ENCODE measurements at places on chromosomes 2 and 18. TPM values are rescaled to one million over a fixed set of nuclear protein-coding genes. Genes with fewer than 3 reads are reported as not detected.

GRCh38 chr2:15010346-15010745, 377.8 kb downstream of the LRATD1 start:
- no peak for DNase-seq

DNA sequence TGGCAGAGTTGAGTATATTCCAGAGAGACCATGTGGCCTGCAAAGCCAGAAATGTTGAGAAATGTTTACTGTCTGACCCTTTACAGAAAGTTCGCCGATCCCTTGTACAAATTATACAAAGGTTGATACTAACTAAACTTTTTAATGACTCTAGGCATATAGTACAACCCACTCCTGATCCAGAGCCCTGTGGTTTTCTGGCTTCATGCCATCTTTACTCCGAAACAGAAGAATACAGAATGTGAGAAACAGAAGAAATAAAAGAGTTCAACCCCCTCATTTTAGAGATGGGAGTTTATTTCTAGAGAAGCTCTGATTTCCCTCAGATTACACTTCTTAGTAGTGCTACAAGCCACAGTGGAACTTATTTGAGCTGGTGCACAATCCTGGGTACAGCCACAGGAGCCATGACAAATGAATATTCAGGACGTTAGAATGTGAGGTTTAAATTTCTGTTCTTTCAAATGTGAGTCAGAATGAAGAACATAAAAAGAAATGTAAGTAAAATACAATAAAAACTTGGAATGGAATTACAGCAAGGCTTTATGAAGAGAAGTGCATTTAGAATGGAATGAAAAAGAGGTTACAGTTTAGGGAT, 38.0 kb upstream of the SMCHD1 start:
- DNase-seq = no peak

Gene MC4R
- 0.05 TPM for polyA plus RNA-seq

- no peak for DNase-seq
These were observed 133.9 kb downstream of the ZNF532 start for GRCh38 chr18:58998401-58999203.

Gene ABCB11
- polyA plus RNA-seq = 0.03 TPM

- no peak for DNase-seq
These were observed 18.2 kb upstream of the CRIM1 start for GRCh38 chr2:36337354-36337753.

DNA sequence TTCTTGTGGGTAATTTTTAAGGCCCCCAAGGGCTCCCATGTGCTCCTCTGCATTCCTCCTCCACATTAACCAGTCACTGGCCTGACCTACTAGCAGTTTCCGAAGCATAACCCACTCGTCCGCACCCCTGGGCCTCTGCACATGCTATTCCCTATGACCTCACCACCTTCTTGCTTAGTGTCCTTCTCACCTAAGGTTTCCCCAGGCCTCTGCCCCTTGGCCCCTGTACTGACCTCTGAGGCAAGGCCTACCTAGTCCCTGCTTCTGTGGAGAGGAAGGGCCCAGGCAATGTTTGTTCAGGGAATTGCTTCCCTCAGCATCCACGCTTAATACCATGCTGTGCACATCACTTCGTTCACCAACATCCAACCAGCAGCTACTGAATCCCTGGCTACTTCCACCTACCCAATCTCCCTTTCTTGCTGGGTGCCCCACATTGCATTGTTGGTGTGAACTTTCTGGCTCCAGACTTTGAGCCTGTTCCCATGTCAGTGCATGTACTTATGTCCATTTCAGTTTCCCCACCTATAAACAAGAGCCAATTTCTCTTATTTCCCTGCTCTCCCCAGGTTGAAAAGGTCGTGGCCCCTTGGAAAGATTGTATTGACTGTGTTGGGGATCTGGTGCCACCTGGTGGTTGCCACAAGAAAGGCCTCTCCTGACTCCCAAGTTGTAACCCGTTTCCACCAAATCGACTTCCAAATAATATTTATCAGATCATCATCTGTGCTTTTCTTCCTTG, 19.2 kb upstream of the TMEM177 start:
- no peak for DNase-seq

- no peak for DNase-seq
These were observed 11.7 kb downstream of the TMEM18 start for GRCh38 chr2:665340-666073.

- DNase-seq = no peak
These were observed 83.1 kb downstream of the NBEAL1 start for GRCh38 chr2:203097735-203098134.

Gene ANKRD30B
- not detected for polyA plus RNA-seq

GRCh38 chr2:60954139-60954538, 63.4 kb upstream of the PEX13 start:
- no peak for DNase-seq

Gene PLGLB2
- 2.3 TPM for polyA plus RNA-seq

DNA sequence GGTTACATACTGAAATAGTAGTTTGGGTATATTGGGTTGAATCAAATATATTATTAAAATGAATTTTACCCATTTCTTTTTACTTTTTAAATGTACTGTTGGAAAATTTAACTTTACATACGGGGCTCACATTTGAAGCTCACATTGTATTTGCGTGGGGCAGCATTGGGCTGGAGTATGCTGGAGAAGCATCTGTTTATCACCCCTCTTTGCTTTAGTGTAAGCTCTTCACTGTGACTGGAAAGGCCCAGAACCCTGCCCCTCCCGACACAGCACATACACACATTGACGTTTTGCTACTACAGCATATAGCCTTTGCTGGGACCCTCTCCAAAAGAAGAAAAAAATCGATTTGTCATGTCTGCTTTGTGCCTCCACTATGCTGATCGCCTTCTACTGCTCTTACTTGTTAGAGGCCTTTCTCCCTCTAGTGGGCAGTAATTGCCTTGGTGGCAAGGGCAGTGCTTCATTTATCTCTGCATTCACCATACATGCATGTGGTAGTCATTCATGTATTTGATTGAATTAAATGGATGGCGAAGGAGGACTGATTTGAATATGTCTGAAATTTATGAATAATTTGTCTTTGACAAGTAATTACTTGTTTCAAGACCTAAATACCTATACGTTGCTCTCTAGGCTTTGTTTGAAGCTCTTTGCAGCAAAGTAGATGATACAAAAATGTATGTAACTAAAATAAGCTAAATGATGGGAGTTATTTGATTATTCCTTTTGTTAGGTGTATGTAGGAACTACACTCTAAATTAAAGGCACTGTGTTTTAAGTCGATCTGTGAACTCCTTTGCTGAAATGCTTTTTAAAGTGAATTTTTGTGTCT, 37.4 kb downstream of the VAPA start:
- no peak for DNase-seq

Measured in spleen (tissue), 13 donors.